NCI-H1092 (cell line): ENCODE measurements at places on chromosomes 3 and 15.
A peak's percentile ranks its signal among the peaks of the same experiment; 100 is the strongest.

DNA sequence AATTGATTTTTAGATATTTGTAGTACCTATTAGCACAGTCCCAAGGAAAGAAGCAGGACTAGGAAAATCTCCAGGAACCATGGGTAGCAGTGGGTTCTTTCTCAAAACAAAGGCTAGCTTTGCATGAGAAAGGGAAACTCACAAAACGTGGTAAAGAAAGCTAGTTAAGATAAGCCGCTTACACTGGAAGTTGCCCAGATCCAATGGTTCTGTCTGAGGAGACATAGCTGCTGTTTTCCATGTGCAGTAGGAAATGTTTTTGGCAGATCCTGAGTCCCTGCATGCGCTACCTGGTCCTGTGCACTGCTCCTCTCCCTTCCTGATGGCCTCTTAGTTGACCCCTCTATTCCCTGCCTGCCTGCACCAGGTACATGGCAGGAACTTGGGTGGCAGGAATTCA lies 60.4 kb downstream of the TFG start:
- DNase-seq = no peak

- DNase-seq = no peak
Observed at GRCh38 chr3:56691165-56692000, 8.3 kb upstream of the TASOR start.

GRCh38 chr3:19074257-19074900 lies 73.9 kb upstream of the KCNH8 start:
- DNase-seq = no peak

- no peak for DNase-seq
Observed at GRCh38 chr3:14923476-14923875, 23.9 kb upstream of the NR2C2 start.

DNA sequence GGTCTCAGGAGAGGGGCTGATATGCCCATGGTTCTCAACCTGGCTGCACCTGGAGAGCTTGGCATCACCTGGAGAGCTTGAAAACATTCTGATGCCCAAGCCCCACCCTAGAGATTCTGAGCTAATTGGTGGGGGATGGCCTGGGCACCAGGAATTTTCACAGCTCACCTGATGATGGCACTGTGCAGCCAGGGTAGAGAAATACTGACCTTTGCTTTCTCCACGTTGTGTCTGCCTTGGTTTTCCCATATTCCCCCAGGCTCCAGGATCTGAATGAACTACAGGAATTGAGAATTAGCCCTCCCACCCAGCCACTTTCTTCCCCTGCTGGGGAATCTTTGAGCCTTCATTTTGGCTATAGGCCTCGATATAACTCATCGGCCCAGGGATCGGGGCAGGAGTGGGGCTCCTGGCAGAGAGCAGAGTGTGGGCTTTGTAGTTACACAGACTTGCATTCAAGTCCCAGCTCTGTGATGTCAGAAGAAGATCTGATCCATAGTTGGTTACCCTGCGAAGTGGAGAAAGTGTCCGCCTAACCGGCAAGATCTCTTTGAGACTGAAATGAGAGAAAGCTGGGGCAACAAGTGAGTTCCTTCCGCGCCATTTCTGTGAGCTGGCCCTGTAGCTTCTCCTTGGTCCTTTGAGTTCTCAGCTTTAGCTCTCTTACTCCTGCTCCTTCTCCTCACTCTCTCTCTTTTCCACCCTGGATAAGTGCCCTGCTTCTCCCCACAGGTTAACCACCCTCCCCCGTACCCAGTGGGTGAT lies 33.1 kb upstream of the UBE2Q2 start:
- DNase-seq = no peak

GRCh38 chr3:112512320-112512719 lies 13.0 kb upstream of the BTLA start:
- DNase-seq = no peak

- DNase-seq = no peak
Observed at GRCh38 chr3:144362126-144362525, 390.5 kb downstream of the DIPK2A start.

DNA sequence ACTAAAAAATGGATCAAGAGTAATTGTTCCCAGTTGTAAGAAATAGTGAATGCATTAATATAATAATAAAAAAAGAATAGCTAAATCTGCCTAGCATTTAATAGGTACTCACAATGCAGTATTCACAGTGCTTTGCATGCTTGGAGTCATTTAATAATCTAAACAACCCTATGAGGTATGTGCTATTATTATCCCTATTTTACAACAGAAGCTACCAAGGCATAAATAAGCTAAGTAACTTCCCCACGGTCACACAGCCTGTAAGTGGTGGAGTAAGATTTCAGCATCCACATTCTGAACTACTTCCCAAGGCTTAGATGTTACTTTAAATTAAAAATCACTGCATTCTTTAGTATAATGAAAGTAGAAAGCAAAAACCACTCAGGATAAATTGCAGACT lies 102.9 kb downstream of the PLCH1 start:
- no peak for DNase-seq

DNA sequence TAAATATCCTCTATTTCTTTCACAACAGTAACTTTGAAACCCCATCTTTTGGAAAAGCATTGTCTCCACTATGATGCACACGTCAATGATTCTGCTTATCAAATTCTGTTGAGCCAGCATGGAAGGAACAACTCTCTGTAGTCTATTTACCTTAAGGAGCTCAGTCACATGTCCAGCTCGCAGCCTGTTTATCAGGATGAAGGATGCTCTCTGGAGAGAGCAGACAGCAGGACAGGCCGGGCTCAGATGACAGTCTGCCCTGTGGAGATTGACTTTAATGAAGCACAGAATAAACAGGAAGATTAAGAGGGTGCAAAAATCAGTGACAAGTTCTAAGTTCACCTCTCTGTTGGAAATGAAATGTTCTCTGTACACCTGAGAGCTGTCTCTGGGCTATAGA lies 30.6 kb upstream of the MNS1 start:
- DNase-seq = no peak

- no peak for DNase-seq
Observed at GRCh38 chr3:158053386-158053785, 52.8 kb downstream of the SHOX2 start.

DNA sequence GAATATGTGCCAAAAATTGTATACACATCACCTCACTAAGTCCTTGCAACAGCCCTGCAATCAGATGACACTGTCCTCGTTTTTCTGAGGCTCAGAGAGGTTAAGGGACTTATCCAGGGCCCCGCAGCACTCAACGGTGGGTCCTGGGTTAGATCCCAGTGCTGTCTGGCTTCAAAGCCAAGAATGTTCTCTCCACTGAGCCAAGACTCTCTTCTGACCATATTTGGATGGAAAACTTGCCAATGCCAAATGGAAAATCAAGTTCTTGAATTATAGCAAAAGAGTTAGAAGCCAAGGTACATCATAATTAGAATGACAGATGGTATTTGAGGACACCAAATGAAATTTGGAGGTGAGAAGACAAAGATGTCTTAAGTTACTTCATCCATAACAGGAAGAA lies 75.9 kb downstream of the NCEH1 start:
- DNase-seq = no peak

DNA sequence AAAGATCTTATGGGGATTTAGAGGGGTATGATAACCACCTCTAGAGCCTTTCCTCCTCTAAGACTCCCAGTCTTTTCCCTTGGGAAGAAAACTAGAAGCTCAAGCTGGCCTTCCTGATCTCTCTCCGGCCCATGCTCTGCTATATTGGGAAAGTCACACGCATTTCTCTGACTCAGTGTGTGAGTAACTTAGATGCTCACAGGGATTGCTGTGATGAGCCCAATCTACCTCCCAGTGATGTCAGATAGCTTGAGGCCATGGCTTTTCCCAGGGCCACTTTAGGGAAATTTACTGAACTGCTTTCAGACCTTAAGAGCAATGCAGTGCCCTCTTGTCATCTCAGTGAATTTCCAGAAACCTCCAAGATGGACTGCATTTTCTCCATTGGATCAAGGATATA lies 8.6 kb upstream of the ST8SIA2 start:
- no peak for DNase-seq

DNA sequence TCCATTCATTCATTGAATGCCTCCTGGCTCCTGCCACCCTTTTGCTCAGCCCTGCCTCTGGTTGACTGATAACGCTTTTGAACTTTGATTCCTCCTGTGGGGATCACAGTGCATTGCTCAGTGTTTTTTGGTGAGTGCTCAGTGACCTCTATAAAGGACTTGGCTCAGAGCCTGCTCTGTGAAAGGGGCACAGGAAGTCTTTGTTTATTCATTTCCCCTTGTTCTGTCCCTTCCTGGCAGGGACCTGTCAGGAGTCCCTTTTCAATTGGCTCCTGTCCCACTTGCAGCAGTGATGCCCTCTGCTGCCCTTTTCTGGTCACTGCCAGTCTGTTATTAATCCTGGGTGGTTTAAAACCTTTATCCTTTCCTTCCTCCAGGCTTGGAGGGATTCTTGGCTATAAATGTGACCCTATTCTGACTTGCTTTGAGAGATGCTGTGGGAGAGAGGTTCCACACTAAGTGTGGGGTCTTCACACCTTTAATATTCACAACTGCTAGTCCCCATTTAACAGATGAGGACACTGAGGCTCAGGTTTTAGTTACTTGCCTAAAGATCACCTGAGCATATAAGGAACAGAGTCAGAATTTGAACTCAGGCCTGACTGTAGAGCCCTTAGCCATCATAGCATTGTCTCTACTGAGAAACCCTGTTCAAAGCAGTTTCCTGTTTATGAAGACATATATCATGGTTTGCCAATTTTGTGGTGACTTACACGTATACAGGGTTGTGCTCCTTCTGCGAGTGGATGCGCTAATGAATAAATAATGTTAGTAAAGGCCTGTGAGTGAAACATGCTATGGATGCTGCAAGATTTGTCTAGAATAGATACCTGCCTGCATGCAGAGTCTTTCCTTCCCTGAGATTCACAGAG lies 23.2 kb upstream of the TATDN2 start:
- peak; percentile 64 for DNase-seq

DNA sequence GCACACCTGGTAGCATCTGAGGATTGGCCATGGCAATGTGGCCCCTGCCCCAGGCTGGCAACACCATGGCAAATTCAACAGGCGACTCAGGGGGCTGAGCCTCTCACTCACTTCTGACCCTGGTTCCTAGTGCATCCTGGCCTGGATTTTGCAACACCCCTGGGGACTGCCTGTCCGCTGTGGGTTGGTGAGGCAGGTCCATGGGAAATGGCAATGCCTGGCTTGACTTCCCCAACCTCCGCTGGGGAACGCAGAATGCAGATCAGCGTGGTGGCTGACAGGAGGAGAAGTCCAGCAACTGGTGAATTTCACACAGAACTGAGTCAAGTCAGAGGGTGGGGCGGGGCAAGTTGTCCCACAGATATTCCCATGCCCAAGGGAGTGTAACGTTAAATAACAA lies 3.9 kb upstream of the PSTPIP1 start:
- DNase-seq = no peak

DNA sequence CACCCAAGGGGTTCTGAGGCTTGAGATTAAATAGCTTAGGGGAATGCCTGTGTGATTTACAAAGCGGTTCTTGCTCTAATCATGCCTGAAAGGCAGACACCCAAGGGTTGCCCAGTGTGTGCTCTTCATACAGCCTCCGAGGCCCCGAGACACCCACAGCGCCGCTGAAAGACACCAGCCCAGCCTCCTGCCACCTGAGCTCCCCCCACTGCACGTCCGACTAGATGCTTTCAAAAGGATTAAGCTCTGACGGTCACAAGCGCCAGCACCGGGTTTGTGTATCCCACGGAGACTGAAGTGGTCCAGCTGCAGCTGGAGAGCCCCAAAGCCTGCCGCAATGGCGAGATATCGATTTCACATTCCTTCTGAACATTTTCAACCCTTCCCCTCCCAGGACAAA lies 50.3 kb downstream of the SPATA12 start:
- DNase-seq = peak; percentile 51

DNA sequence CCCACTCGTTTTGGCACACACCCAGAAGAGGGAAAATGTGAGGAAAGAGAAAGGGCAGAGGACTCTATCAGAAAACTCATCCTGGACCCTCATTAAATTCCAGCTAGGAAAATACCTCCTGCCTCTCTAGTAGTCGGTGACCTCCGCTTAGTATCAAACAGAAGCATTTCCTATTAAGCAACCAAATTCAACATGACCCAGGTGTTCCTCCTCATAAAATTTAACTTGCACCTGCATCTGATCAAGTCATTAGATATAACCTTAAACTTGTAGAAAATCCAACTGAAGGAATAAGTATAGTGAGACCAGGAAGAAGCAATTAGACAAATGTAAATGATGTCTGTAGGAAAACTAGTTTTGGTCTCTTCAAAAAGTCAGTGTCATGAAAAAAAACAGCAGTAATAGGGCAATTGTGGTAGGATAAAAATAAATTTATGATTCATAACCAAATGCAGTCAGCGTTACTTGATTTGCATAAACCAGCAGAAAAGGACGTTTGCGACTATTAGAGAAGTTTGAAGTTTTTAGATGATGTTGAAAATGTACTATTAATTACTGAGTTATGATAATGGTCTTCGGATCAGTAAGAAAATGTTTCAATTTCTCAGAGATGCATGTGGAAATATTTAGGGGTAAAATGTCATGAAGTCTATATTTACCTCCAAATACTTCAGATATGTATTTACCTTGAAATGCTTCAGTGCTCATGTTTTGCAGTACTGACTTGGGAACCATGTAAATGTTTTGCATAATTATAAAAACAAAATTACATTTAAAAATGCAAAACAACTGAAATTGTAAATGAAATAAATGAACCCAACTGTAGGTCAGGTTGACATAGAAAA lies 44.6 kb downstream of the LDHAL6B start:
- DNase-seq = no peak

GRCh38 chr15:52414936-52415335 lies 113.7 kb downstream of the MYO5A start:
- no peak for DNase-seq

GRCh38 chr3:1048558-1048957 lies 44.3 kb upstream of the CNTN6 start:
- DNase-seq = no peak

DNA sequence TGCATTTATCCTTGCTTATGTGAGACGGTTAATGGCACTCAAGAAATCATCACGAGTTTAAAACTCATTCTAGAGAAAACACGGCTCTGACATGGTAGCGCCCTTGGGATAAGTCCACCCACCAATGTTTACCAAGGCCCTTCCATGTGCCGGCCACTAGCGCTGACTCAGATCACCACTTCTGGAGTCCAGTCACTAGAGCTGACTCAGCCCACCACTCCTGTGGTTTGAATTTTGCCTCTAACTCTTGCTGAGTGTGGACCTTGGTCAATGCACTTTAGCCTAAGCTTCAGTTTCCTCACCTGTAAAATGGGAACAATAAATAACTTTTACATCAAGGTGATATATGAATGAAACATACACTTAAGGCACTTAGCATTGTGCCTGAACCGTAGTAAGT lies 358.4 kb upstream of the PROK2 start:
- DNase-seq = no peak

DNA sequence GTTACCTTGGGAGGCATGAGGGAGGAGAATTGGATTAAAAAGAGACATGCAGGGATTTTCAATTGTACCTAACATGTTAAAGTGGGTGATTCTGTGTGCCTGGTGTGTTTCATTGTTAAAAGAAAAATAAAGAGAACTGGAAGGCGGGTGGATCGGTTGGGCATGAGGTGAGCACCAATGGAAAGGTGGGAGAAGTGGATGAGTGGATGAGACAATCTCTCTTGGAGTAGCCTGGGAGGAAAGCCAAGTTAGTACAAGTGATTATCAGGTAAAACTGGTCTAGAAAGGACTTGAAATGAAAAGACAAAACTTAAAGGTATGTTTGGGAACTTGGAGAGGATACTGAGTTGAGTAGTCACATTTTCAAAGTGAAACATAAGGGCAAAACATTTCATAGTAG lies 12.1 kb downstream of the VEPH1 start:
- no peak for DNase-seq

GRCh38 chr3:157585386-157585785 lies 82.2 kb upstream of the VEPH1 start:
- no peak for DNase-seq

GRCh38 chr15:64285871-64286270 lies 70.1 kb downstream of the CSNK1G1 start:
- no peak for DNase-seq

GRCh38 chr3:49680493-49681231 lies 6.5 kb downstream of the APEH start:
- no peak for DNase-seq
